Ecto neural progenitor cell (in vitro differentiated cells): ENCODE measurements at places on chromosomes 6 and 20.
A peak's percentile ranks its signal among the peaks of the same experiment; 100 is the strongest.

DNA sequence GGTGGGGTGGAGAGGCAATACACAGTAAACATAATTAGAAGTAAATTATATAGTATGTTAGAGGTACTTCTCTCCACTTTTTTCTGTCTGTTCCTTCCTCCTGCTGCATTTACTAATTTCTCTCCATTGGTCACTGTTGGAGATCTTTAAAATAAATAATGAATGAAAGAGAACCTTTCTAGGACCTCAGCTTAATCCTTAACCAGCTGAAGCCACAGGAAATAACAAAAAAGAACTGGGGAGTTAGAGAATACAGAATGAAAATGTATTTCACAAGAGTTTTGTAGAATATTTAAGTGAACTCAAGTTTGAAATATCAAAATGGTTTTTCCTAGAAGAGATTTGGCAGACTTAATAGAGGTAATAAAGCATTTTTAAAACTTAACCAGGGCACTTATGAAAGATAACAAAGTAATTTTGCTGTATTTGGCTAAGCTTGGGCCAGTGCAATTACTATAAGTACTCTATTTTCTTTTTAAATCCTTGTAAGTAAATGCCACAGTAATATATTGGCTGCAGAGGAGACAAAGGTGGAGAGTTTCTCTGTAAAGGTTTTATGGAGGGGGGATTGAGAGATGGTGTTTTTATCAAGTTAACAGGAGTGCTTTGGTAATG is 405.0 kb downstream of the CDKAL1 start:
- DNase-seq = no peak

- no peak for DNase-seq
These were observed 151.7 kb downstream of the OR2B2 start for GRCh38 chr6:27760464-27760863.

DNA sequence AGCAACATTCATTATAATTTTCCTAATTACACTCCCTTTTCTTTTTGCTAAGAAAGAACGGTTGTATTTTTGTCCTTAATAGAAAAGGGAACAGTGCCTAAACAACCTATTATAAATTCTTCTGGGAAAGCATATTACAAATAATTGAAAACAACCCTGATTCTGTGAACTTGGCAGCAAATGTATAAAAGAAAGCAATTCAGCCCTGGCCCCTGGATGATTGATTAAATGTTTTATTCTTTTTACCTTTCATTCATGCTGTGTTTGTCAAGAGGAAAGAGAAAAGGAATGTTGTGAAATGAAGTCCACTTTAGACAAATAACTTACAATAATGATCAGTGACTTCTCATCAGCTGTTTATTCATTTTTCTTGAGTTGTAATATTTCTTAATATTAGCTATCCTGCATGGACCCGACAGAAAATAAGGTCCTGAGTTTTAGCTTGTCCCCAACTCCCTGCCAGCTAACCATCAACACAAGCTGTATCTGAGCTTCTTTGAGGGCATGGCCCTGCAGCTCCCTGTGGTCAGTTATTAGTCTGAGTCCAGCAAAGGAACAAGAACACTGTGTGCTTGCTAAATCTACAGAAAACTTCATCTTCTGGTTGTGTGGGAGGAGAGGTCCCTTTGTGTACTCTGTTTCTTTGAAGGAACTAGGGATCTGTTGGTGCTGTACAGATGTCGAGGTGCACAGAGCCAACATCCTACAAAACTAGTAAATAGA is 248.2 kb downstream of the LAMA2 start:
- DNase-seq = no peak

GRCh38 chr6:31889331-31889972 is 8.0 kb downstream of the EHMT2 start:
- DNase-seq = no peak

DNA sequence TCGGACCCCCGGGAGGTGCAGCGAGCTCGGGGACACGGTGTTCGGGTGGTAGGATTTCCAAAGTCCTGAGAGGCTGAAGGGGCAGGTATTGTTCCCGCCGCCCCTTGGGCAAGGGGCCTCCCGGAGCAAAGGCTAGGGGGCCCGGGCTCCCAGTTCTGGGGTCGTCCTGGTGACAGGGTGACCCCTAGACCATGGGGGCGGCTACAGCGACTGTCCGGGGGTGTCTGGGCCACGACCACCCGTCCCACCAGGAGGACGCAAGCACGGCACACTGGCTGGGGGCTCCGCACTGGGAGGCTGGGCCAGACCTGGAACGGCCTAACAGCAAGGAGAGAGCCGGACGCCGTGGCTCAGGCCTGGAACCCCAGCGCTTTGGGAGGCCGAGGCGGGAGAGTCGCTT is 55.6 kb downstream of the PRR18 start:
- DNase-seq = no peak

DNA sequence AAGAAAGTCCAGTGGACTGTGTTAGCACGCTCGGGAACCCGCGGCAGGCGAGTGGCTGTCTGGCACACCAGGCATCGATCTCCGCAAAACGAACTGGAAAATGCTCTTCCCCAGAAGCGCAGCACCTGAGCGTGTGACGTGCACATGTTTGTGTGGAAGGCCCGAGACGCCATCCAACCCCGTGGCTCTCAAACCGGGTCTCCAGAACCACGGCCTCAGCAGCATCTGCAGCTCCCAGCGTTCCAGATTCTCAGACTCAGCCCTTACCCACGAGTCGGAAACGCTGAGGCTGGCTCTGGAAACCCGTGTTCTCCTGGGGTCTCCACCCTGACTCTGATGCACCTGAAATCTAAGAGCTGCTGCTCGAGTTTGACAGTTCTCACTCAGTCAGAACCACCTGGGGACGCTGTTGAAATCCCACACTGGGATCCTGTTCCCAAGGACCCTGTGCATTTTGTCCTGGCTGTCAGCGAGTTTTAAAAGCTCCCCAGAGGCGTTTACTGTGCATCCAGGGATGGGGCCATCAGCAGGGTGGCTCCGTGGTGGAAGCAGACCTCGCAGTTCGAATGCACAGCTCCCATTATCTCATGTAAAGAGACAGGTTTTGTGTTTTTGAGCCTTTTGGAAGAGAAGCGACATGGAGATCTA is 69.0 kb downstream of the DLL1 start:
- peak; percentile 46 for DNase-seq

DNA sequence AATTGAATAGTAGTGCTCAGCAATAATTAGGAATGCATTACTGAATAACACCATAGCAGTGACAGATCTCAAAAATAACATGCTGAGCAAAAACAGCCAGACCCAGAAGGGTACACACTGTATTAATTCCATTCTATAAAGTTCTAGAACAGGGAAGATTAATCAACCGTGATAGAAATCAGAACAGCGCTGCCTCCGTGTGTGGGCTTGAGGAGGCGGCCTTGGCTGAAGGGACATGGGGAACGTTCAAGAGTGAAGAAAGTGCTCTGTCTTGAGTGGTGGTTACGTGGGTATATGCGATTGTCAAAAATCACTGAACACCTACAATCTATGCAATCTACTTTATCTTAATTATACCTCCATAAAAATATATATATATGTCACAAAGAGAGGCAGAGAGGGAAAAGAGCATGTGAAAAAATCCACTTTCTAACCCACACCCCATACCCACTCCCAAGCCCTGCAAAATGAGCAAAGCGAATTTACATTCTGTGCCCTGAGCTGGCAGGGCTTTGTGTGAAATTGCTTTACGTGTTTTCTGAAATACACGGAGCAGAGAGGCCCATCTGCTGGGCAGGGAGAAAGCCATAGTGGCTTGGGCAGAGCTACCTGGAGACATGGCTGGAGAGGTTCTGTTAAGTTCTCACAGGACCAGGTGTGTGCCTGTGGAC is 74.4 kb downstream of the NFATC2 start:
- DNase-seq = no peak

- DNase-seq = no peak
These were observed 62.7 kb downstream of the ANKS1A start for GRCh38 chr6:34951731-34952130.

- DNase-seq = no peak
These were observed 459.5 kb downstream of the LMBRD1 start for GRCh38 chr6:69337311-69337710.

- DNase-seq = no peak
These were observed 255.5 kb downstream of the TAF4 start for GRCh38 chr20:61810066-61810737.

GRCh38 chr20:44271915-44272663 is 25.0 kb downstream of the GDAP1L1 start:
- DNase-seq = peak; percentile 56

DNA sequence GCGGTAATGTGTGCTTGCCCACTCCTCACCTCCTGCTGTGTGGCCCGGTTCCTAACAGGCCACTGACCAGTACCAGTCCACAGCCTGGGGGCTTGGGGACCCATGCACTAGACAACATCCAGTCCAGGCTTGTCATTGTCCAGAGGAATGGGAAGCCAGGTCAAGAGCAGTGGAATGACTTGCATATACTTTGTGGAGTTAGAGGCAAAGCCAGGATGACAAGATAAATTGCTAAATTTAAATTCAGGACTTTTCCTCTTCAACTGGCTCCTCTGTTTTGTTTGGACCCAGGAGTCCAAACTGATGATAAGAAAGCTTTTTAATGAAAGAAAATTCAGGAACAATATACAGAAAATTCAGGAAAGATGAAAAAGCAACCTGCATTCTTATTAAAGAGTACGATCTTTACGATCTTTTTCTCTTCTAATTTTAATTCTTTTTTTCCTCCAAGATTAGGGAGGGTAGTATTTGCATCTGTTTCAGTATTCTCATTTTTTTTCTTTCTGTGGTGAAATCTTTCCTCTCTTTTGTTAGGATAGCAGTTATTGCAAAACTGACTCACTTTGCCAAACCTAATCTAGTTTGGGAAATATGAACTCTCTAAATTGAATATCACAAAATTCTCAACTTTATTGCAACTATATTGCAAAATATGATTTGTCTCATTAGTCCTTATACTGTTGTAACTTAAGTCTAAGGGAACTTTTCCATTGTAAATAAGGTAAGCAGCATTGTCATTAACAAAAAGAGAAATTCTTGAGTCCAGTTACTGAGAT is 48.2 kb downstream of the DCBLD1 start:
- DNase-seq = no peak
